Hematopoietic multipotent progenitor cell (in vitro differentiated cells): ENCODE measurements at places on chromosomes 5 and 9.

DNA sequence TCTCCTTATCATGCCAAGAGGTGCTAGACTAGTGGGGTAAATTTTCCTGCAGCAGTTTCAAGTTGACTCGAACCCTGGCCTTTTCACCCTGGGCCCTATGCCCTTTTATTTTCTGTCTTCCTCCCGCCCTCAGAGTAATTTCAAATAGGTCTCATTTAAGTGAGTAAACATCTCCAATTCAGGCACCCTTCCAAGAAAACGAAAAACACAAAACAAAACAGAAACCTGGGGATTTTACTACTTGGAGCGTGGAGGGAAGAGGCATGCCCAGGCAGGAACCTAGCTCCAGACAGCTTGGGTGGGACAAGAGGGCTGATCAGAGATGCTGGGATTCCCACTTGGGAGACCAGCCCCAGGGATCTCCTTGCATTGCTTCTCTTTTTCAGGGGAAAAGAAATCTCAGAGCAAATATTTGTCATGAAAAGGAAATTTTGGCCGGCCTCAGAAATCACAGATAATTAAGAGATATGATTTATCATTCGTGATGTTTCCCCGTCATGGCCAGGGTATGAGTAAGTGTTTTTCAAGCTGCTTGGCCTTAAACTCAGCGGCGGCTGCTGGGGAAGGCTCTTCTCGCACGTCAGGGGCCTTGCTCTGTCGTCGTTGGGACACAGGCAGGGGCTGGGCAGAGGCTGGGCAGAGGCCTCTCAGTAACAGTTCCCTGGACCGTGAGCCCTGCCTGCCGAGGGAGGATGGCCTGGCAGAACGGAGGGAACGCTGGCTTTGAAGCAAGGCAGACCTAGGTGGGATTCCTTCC lies 248.6 kb upstream of the KLF4 start:
- DNase-seq, result no peak

DNA sequence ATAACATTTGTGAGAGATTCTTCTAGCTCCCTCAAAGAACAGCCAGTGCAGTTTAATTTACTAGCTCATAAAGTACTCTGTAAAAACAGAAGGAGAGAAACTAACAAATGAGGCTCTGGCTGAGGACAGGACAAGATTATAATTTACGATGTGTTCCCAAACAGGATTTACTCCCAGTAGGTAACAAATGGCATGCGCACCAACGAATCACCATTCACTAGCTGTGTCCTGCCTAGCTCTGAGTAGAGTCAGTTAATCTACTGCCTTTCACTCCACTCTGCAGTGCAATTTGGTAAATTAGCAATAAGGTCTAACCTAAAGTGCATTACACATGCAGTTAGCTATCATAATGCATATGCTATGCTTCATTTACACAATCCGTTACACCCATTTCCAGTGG lies 497.4 kb upstream of the CCNG1 start:
- DNase-seq, result no peak

- no peak for DNase-seq
These were observed 48.5 kb upstream of the ZNF354A start for GRCh38 chr5:178778919-178779318.

DNA sequence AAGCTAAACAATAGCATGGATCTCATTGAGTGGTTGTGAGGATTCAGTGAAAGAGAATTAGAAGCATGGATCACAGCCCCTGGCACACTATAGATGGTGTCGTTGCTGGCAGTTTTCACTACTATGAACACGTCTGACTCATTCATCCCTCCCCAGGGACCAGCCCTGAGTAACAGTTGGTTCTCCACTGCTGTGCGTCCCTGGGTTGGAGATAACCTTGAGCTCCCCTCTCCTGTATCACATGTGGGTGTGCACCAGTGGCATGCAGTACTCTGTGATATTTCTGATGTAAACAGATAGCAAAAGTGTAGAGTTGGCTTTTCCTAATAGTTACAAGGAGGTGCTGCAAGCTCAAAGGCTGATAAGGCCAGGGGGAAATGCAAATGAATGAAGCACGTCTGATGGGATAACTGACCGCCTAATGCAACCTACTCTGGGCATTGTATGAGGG lies 8.8 kb upstream of the LCP2 start:
- no peak for DNase-seq

DNA sequence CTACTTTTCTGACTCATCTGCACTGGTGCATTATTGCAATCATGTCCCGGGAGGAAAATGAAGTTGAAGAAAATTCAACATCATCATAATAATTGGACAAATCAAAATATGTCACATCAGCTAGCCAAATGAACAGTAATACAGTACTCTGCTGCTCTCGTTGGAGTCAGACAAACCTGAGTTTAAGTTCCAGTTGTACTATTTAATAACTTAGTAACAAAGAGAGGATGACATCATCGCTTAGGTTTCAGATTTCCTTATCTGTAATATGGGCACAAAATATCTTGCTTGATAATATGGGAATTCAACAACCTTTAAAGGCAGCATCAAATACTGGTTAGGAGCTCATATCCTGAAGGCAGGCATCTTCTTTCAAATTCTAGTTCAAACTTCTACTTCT lies 1248.9 kb upstream of the ACO1 start:
- DNase-seq, result no peak

- DNase-seq, result no peak
These were observed 9.4 kb upstream of the SLC6A7 start for GRCh38 chr5:150180241-150181026.

DNA sequence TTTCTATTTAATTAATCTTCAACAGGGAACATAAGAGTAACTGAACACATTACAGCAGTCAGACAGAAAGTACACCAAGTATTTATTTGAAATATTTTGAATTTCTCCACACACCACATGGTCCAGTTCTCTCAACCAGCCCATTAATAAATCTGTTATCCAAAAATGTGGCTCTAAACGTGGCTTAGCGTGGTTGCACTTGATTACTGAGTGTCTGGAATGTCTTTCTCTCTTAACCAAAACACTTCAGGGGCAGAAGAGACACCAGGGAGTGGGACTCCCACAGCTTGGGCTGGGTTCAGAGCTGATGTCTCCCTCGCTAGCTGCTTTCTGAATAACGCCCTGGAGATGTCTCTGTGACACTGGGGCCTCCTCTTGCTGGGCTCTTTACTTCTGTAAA lies 52.6 kb upstream of the FANCC start:
- DNase-seq, result no peak

- DNase-seq, result no peak
These were observed 63.6 kb downstream of the FRMD3 start for GRCh38 chr9:83474631-83475030.

DNA sequence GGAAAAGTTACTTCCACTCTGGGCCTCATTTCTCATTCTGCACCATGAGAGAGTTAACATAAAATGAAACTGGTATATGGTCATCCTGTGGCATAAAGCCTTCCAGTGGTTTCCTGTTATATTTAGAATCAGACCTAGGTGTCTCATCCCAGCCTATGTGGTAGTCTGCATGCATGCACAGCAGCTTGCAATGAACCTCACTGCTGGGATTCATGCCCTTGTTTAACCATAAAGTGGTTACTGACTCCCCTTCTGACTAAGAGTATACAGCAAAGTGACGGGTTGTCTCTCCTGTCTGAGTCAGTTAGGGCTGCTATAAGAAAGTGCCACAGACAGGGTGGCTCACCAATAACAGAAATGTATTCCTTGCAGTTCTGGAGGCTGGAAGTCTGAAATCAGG lies 14.7 kb upstream of the TDRD7 start:
- no peak for DNase-seq

- no peak for DNase-seq
These were observed 8.1 kb downstream of the TAL2 start for GRCh38 chr9:105670315-105670714.

DNA sequence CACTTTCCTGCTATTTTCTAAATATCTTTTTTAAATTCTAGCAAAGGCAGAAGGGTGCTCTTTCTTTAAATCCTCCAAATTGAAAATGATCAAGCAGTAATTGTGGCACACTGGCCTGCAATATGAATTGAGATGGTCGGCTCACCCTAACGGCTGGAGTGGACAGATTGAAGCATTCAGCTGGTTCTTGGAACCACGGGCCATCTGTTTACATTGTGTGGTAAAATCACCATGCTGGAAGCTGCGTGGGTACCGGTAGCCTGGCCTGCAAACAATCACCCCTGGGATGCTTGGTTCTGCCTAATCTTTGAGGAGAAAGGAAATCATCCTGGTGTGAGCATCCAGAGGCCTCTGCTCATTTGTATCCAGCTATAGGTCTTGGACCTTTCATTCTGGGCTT lies 289.3 kb downstream of the ZNF608 start:
- DNase-seq, result no peak

DNA sequence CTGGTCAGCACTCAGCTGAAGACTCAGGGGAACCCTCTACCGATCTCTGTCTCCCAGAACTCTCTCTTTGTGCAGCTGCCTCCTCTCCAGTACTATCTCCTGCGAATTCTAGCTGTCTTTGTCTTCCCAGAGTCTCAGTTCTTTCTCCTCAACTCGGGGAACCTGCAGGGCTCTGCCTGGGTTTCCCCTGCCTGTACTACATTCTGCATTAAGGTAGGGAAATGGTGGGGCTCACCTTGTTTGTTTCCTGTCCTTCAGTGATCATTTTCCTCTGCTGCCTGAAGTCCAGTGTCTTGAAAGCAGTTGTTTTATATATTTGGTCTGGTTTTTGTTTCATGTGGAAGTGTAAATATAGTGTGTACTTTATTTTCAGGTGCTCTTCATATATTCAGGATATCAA lies 43.1 kb upstream of the IGFBPL1 start:
- no peak for DNase-seq

- DNase-seq, result no peak
These were observed 65.7 kb upstream of the ZNF462 start for GRCh38 chr9:106797299-106797698.

- DNase-seq, result no peak
These were observed 19.9 kb downstream of the GOLM1 start for GRCh38 chr9:86079421-86079831.

- DNase-seq, result no peak
These were observed 53.6 kb downstream of the CWC27 start for GRCh38 chr5:64822320-64822719.

- DNase-seq, result no peak
These were observed 171.0 kb downstream of the ARRDC3 start for GRCh38 chr5:91211997-91212713.

- DNase-seq, result no peak
These were observed 39.5 kb upstream of the PHF2 start for GRCh38 chr9:93536874-93537273.

GRCh38 chr5:114192108-114192507 lies 169.8 kb upstream of the KCNN2 start:
- no peak for DNase-seq

GRCh38 chr9:132969783-132970182 lies 8.7 kb upstream of the GFI1B start:
- no peak for DNase-seq

GRCh38 chr9:116873491-116873890 lies 186.4 kb downstream of the TRIM32 start:
- DNase-seq, result no peak

GRCh38 chr9:98886691-98887229 lies 56.9 kb upstream of the COL15A1 start:
- DNase-seq, result no peak

GRCh38 chr9:115267790-115268189 lies 149.8 kb upstream of the TNC start:
- DNase-seq, result no peak

GRCh38 chr9:99824378-99825171 lies 2.9 kb downstream of the NR4A3 start:
- DNase-seq, result peak; percentile 39

- DNase-seq, result no peak
These were observed 68.7 kb upstream of the RNU6ATAC start for GRCh38 chr9:134233022-134233421.

GRCh38 chr5:95081500-95081960 lies 203.4 kb downstream of the MCTP1 start:
- DNase-seq, result no peak

GRCh38 chr9:121371495-121372061 lies 1.5 kb upstream of the STOM start:
- no peak for DNase-seq

DNA sequence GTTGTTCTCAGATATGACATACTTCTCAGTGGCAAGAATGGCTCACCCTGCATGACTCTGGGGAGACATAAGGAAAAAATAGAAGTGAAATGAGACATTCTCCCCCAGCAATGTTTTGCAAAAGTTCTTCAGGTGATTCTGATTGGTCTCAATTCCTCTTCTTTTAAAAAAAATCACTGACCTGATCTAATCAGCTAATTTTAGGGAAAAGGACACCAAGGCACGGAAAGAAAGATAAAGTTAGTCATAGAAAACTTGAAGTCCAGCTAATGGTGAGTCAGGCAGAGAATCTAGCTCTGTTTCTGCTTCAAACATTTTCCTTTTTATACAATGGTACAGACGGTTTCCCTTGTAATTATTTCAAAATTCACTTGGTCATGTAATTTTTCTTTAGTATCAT lies 1018.9 kb upstream of the ARRDC3 start:
- no peak for DNase-seq
